Naive thymus-derived CD4-positive, alpha-beta T cell (primary cell): ENCODE measurements at places on chromosomes 11 and 22.

DNA sequence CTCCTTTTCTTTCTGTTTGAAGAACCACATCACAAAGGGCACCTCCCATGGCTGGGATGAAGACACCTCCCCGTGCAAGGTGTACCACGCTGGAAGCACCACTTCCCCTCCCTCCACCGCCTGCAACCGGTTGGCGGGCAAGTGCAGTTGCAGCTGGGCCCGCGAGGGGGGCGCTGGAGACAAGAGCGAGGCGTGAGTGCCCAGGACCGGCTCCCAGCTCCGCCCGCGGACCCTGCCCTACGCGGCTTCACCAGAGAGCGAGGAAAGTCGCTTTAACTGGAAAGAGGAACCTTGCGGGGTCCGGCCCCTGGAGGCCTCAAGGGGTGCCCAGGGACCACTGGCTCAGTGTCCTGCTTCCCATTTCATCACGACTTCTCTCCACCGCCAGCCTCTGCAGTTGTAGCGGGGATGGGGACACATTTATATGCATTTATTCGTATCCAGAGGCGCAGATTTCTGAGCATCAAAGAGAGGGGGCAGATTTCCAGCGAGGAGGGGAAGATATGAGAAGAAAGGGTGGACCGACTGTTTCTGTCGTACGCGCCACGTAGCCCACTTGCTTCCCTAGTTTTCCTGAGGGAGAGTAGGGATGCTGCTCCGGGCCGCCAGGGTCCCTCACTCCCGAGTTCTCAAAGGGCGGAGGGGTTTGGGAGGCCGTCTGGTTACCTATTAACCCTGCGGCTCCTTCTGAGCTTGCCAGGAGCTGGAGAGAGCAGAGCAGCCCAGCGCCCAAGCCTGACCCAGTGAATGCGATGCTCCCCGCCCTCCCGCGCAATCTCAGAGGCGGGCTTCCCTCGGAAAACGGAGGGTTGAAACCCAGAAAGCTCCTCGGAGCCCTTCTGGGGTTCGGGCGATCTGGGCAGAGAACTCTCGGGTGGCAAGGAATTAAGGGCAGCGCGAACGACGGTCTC is 3.5 kb downstream of the ESAM start:
- peak; percentile 61 for DNase-seq
- no peak overlapping the region for H3K27ac ChIP-seq
- peaks cover 7% of the 10 kb centered on the region for H3K27me3 ChIP-seq
- no peaks in the 10 kb centered on the region for H3K36me3 ChIP-seq
- H3K4me3 ChIP-seq: peak overlapping the region; percentile 27

- no peak overlapping the region for H3K4me3 ChIP-seq
- peak overlapping the region; percentile 30 for H3K27ac ChIP-seq
- H3K27me3 ChIP-seq: no peaks in the 10 kb centered on the region
- H3K4me1 ChIP-seq: peaks cover 13% of the 10 kb centered on the region
These were observed 768 bp upstream of the CDKN1C start for GRCh38 chr11:2886191-2886894.

- H3K27me3 ChIP-seq: no peaks in the 10 kb centered on the region
- H3K4me3 ChIP-seq: no peak overlapping the region
- H3K4me1 ChIP-seq: no peaks in the 10 kb centered on the region
- H3K27ac ChIP-seq: no peak overlapping the region
- DNase-seq: no peak
These were observed 86.5 kb downstream of the ANO3 start for GRCh38 chr11:26418386-26418912.

DNA sequence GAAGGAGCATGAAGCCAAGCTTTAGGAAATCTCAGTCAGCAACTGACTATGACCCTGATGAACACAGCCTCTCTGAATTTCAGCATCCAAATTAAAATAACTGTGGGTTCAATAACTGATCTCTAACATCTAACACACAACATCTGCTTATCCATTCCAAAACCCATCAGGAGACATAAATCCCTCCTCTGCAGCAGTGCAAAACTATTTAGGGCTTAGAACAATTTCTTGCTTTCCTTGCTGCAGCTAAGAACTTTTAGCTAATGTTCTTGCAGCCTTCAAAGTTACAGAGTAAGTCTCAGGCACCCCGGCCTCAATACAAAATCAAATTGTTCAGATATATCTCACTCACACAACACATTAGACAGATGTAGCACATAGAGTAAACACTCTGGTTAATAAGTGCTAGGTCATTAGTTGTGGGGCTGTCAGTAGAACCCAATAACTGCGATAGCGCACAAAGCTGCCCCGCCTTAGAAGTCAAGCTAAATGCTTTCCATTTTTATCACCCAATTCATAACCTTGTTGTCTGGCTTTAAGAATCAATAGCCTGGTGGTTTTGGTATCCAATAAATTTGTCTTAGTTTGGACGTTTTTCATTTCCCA is 139.6 kb downstream of the LARGE1 start:
- no peak overlapping the region for H3K4me3 ChIP-seq
- no peak overlapping the region for H3K27ac ChIP-seq
- no peak for DNase-seq
- H3K4me1 ChIP-seq: no peaks in the 10 kb centered on the region

DNA sequence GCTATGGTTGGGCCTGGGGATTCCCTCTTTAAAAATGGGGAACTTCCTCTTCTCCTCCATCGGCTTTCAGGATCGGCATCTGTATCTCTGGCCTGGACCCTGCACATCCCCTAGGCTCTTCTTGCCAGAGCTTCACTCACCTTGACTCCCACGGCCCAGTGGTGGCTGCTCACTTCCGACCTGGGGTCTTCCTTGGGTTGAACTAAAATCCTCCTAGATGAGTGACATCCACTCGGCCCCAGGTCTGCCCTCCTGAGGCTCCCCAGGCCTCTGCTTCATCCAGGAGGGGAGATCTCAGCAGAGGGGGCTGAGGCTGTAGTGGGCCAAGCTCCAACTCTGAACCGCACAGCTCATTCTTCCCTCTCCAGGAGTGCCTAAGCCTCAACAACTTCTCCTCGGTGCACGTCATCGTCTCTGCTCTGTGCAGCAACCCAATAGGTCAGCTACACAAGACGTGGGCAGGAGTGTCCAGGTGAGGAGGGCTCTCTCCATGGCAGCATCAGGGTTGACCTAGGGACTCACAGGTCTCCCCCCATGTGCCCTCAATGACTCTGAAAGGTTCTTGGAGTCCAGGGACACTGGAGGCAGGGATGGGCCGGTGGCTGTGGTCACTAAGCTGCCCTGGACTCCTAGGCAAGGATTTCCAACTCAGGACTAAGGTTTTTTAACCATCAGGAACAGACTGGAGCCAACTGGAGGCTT is 3.3 kb downstream of the RGL4 start:
- no peak for DNase-seq
- H3K4me3 ChIP-seq: no peak overlapping the region
- H3K4me1 ChIP-seq: peaks cover 28% of the 10 kb centered on the region
- peaks cover 38% of the 10 kb centered on the region for H3K36me3 ChIP-seq
- H3K27me3 ChIP-seq: no peaks in the 10 kb centered on the region
- H3K27ac ChIP-seq: peak overlapping the region; percentile 99

GRCh38 chr22:27857443-27857842 is 55.9 kb upstream of the MN1 start:
- no peak for DNase-seq
- H3K27me3 ChIP-seq: no peaks in the 10 kb centered on the region
- H3K27ac ChIP-seq: no peak overlapping the region
- no peak overlapping the region for H3K4me3 ChIP-seq
- no peaks in the 10 kb centered on the region for H3K4me1 ChIP-seq

DNA sequence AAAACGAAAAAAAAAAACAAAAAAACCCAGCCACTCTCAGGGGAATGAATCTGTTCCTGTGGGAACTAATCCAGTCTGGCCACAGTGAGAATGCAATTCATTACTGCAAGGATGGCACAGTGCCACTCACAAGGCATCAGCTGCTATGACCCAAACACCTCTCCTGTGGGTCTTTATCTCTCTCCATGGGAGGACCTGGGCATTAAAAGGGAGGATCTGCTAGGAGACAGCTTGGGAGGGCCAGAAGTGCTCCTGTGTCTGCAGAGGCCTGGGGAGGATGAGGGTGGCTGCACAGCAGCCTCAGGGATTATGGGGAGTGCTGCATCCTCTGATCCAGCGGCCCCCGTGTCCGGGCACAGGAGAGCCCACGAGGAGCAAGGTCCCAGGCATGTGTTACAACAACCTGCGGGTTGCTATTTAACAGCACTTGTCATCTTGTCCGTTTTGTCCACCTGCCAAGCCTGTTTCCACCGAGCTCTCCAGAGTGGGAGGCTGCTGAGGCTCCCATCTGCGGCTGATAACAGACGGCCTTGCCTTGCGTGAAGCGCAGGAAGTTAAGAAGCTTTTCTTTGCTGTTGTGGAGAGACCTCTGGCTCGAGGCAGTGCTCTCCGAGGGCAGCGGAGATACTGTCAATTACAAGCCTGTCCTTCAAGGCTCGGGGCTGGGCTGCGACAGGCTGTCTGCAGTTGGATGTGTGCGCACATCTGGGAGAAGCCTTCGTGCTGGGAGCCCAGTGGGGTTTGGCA is 97.7 kb downstream of the NXPE2 start:
- H3K36me3 ChIP-seq: no peaks in the 10 kb centered on the region
- no peak for DNase-seq
- H3K4me3 ChIP-seq: no peak overlapping the region

GRCh38 chr11:70242885-70243284 is 27.6 kb upstream of the PPFIA1 start:
- H3K36me3 ChIP-seq: no peaks in the 10 kb centered on the region
- no peaks in the 10 kb centered on the region for H3K27me3 ChIP-seq
- H3K27ac ChIP-seq: no peak overlapping the region
- no peaks in the 10 kb centered on the region for H3K4me1 ChIP-seq
- no peak overlapping the region for H3K4me3 ChIP-seq

DNA sequence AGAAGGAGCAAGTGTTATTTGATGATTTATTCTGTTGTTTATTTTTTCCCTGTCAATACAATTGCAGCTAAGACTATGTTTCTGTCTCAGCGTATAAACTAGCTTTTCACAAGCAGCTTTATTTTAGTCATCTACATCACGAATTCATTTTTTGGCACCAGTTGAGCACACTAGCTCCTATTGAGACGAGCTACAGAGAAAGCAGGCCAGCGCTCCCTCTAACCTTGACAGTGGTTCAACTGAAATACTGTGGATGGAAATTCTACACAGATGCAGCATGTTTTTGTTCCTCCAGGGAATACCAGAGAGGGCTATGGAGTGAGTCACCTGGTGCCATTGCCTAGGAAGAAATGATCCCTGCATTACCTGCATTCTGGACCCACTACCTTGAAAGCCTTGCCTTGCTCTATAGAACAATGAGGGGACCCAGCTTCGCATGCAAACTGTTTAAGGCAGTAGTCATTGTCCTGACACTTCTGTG is 108.2 kb upstream of the ARHGAP42 start:
- H3K4me1 ChIP-seq: no peaks in the 10 kb centered on the region
- H3K36me3 ChIP-seq: no peaks in the 10 kb centered on the region
- H3K4me3 ChIP-seq: no peak overlapping the region
- DNase-seq: no peak
- H3K27ac ChIP-seq: no peak overlapping the region

DNA sequence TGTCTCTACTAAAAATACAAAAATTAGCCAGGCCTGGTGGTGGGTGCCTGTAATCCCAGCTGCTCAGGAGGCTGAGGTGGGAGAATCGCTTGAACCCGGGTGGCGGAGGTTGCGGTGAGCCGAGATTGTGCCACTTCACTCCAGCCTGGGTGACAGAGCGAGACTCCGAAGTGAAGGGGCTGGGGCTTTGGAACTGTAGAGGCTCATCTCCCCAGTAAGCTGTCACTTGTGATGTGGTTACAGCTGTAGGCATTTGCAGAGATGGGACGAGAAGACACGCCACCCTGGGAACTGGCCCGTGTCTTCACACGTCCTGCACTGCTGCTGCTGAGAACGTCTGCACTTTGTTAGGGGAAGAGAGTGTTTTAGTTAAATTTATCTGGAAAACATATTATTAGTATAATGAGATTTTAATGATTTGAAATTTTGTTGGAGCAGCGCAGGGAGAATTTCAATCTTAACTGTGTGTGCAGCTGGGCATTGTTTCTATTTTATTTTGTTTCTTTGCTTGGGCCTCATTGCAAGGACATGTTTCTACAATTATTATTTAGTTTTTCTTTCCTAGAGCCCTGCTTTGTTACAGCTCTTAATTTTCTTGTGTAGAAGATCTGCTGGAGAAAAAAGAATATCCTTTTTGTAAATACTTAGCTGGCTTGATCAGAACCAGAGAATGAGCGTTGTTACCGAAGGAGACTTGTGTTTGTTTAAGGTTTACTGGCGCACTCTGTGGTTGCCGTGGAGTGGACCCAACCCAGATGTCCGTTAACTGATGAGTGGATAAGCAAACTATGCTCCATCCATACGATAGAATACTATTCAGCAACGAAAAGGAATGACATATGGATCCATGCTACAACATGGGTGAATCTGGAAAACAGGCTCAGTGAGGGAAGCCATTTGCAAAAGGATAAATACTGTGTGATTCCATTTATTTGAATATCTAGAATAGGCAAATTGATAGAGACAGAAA is 18.4 kb downstream of the PARVB start:
- no peak overlapping the region for H3K4me3 ChIP-seq
- no peak for DNase-seq
- no peaks in the 10 kb centered on the region for H3K27me3 ChIP-seq
- H3K4me1 ChIP-seq: no peaks in the 10 kb centered on the region

DNA sequence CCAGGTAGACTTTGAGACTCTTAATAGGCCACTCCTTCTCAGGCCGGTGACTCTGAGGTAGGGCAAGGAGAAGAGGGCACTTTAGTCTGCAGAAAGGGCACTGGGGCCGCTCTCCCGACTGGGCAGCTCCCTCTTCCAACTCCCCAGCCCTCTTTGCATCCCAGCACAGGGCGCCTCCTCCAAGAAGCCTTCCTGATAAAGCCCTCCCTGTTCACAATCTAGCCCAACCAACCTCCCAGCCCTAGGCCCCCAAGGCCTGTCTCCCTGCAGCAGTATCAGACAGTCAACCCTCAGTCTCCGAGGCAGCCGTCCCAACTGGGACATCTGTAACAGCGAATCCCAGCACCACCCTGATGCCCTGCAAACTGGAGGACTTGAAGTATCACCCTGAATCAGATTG is 14.3 kb upstream of the PDE2A start:
- H3K4me1 ChIP-seq: no peaks in the 10 kb centered on the region
- no peak overlapping the region for H3K27ac ChIP-seq
- H3K27me3 ChIP-seq: no peaks in the 10 kb centered on the region
- no peak for DNase-seq

- no peak overlapping the region for H3K27ac ChIP-seq
- H3K4me1 ChIP-seq: no peaks in the 10 kb centered on the region
- no peak for DNase-seq
- H3K36me3 ChIP-seq: no peaks in the 10 kb centered on the region
- H3K4me3 ChIP-seq: no peak overlapping the region
These were observed 24.5 kb upstream of the GUCY1A2 start for GRCh38 chr11:107042748-107043147.

DNA sequence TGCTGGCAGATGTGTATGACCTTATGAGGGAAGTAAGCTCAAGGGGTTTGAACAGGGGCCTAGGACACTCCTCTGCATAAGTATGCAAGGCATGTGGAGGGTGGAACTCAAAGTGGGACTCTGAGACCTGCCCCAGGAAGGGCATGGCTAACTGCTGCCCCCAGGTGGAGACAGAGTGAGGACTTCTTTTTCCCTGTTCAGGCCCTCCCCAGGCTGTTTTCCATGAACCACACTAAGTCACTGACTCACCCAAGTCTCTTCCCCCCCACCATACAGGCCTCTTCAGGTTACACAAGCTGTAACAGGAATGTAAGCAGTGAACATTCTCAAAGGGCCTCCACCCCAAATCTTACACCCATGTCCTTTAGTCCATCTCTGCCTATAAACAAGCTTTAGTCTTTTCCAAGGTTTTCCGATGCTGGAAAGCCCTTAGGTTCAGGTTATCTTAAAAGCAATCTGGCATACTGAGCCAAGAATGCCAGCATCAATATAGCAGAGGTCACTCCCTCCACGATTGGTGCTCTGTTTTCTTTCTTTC is 13.1 kb downstream of the EEF1G start:
- peak overlapping the region; percentile 3 for H3K27ac ChIP-seq
- DNase-seq: peak; percentile 65
- H3K4me1 ChIP-seq: peaks cover 45% of the 10 kb centered on the region
- no peaks in the 10 kb centered on the region for H3K27me3 ChIP-seq
- H3K36me3 ChIP-seq: peaks cover 10% of the 10 kb centered on the region
